ENCODE measurements at places on chromosomes 4 and X.

GRCh38 chr4:3857269-3857926 is 91.2 kb downstream of the ADRA2C start:
- no peak for DNase-seq

DNA sequence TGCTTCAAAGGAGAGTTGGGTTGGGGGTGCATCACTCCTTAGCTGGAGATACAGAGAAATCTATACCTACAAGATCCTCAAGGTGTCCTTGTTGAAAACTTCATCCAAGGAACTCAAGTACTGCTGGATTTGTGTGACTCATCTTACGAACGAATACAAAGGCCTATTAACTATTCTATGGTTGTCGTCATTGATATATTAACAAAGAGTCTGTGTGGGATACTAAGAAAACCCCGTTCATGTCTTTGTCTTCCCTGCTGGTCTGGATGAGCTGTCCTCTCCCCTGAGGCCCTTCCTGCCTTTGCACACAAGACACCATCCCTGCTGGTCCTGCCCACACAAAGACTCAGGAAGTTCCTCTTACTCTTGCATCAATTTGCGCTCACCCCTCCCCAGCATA is 54.9 kb upstream of the IRF2 start:
- no peak for DNase-seq

DNA sequence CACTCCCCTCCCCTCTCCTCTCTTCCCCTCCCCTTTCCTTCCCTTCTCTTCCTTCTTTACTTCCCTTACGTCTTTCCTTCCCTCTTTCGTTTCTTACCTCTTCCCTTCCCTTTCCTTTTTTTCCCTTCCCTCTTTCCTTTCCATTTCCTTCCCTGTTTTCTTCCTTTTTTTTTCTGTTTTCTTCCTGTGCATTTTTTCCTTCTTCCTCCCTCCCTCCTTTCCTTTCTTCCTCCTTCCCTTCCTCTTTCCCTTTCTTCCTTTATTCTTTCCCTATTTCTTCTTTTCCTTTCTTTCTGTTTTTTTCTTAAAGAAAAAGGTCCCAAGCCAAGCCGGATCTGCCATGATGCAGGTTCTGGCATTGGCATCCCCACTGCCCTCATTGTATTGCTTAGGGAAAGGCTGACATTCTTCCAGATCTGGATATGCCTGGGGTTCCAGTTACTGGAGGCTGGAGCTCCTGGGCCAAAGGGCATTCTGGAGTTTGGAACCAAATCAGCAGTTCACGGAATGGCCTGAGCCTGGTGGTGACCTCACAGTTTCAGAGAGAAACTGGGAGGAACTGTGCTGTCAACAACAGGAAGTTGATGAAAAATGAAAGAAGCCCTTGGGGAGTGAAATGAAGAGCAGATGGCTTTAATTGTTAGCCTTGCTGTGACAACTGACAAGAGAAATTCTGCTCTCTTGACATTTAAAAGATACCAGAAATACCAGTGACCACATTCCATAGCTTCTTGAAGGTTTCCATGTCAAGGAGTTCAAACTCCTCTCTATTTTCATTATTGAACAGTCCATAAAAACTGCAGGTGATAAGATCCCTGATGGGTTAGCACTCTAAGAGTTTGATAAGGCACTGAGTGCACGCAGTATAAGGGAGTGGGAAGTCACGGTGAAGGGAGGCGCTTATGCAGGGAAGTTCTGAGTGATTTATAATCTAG is 622.1 kb downstream of the SPRY1 start:
- DNase-seq, result no peak

DNA sequence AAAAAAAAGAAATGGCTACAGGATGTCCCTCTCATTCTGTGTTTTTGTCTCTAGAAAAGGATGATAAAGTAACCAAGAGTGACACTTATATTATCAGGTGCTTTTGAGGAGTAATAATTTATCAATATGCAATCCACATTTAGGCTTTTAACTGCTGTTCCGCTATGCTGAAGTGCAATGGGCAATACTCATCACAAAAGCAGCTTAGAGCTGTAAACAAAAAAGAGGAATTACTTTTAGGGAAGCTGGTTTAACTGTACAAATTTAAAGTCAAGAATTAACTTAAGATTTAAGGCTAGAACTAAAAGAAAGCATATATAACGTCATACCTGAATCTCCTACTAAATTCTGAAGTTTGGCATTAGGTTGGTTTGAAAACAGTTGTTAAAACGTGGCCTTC is 93.5 kb upstream of the DDX3X start:
- no peak for DNase-seq

GRCh38 chr4:56424697-56425514 is 10.5 kb downstream of the PPAT start:
- DNase-seq, result peak; percentile 33

- no peak for DNase-seq
Observed at GRCh38 chr4:20091781-20092180, 159.9 kb upstream of the SLIT2 start.

DNA sequence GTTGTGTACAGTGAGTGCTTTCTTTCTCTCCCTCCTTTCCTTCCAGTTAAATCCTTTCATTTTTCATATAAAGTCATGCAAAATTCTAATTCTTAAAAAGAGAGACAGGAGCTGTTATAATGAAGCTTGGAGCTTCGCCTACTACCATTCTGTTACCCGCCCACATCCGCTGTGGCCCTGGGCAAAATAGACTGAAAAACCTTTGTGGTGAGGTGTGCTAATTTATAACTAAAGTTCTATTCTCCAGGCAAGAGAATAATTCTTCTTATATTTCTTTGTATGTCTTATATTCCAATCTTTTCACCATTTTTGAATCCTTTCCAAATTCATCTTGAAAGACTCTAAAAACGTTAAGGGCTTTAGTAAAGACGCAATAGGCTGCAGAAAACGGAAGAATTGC is 7.0 kb downstream of the QRFPR start:
- DNase-seq, result no peak

GRCh38 chr4:71132486-71132885 is 139.0 kb downstream of the DCK start:
- DNase-seq, result no peak

GRCh38 chr4:107977966-107978705 is 11.6 kb upstream of the HADH start:
- no peak for DNase-seq

DNA sequence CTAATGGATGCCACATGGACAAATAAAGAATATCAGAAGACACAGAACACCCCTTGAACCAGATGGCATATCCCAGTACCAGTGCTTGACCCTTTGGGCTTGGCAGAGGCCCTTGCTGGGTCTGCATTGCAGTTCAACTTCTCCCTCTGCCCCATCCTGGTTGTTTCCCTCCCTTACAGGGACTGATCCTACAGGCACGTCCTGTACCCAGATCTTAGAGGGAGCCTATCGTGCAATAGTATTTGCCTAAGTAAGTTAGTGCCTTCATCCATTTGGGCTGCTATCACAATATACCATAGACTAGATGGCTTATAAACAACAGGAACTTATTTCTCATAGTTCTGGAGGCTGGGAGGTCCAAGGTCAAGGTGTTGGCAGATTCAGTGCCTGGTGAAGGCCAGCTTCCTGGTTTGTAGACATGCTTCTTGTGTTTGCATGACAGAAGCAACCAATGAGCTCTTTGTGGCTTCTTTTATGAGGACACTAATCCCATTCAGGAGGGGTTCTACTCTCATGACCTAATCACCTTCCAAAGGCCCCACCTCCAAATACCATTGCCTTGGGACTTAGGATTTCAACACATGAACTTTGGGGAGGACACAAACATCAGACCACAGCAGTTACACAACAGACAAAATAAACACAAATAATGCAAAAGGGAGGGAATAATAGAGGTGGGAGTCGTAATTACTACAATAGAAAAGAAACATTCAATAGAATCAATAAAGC is 146.5 kb upstream of the MSX1 start:
- DNase-seq, result no peak

DNA sequence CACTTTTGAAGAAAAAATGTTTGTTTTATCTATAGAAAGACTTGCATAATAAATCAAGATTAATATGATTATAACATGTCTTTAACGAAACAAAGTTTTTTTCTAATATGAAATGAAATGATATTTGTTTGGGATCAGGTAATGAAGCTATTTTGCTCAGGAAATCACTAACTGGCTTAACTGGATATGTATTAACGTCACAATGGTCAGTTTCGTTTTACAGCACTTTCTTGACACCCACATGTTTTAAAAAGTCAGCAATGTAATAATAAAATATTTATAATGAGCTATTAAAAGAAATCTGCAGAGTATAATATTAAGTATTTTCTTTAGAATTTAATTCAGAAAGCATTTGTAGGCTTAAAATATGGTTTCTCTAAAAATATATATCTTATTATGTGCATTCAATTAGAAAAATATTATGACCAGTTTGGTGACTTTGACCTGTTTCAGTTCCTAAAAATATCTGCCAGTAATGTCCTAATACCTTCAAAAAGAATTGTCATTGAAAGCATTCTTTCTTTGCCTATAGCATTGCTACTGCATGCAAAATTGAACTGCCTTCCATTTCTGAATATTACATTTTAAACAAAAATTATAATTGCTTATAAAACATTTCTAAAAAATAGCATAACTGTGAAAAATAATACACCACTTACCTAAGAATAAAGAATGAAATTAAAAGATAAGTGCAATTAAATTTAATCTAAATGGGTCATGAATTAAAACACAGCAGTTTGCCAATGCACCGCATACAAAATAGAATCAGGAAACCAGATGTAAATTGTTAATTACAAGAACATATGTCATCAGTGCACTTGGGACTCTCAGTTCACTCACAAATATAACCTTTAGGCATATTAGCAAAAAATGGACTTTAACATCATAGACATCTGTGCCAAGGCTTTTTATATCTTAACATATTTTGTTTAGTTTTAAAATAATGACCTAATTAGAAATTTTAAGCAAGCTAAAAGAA is 31.6 kb downstream of the TIGD2 start:
- DNase-seq, result no peak

DNA sequence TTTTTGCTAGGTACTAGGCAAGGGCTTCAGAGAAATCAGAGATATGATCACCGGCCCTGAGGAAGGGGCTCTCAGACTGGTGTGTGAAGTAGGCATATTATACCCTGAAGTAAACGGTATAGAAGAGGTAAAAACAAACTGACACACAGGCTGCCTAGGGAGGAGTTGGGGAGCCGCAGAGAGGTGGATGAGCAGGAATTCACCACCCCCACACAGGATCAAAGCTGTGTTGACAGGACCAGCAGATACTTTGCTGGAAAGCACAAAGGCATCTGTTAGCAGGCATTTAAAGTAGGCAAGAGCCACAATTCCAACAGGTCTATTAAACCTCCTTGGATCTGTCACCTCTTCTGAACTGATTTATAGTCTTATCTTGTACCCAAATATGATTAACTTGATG is 71.8 kb upstream of the GPR34 start:
- DNase-seq, result no peak

GRCh38 chr4:138981930-138982390 is 33.6 kb upstream of the NOCT start:
- no peak for DNase-seq
